A549 treated with dexamethasone at 1 μM for 4 hours (cell line): ENCODE measurements at places on chromosomes 1 and 21. TPM values are rescaled to one million over a fixed set of nuclear protein-coding genes. Genes with fewer than 3 reads are reported as not detected.

The MFAP2 gene
- 0.57 to 2.0 TPM (median 1.3 TPM) in 5 replicates for total RNA-seq

The TSTD1 gene
- total RNA-seq, result 0.17 to 0.32 TPM (median 0.24 TPM) in 3 of 5 replicates, not detected in the others

The TRIM17 gene
- total RNA-seq, result not detected in 5 replicates

The MIXL1 gene
- total RNA-seq, result 0.08 to 0.14 TPM (median 0.09 TPM) in 3 of 5 replicates, not detected in the others

The CYP2J2 gene
- 0.07 to 0.15 TPM (median 0.10 TPM) in 4 of 5 replicates, not detected in the other for total RNA-seq

The MATN1 gene
- total RNA-seq, result 0.06 to 0.18 TPM (median 0.08 TPM) in 4 of 5 replicates, not detected in the other

The PCAT6 gene
- total RNA-seq, result 2.3 to 4.8 TPM (median 4.2 TPM) in 5 replicates

The KRTAP27-1 gene
- total RNA-seq, result not detected in 5 replicates

The FCN3 gene
- not detected in 5 replicates for total RNA-seq

The CACHD1 gene
- 1.3 to 1.6 TPM (median 1.5 TPM) in 5 replicates for total RNA-seq

The RGS5 gene
- total RNA-seq, result 0.93 to 2.0 TPM (median 1.5 TPM) in 5 replicates

The EVI5 gene
- 5.9 to 8.8 TPM (median 8.5 TPM) in 5 replicates for total RNA-seq

The SAMD11 gene
- 14.2 to 22.6 TPM (median 19.7 TPM) in 5 replicates for total RNA-seq

The PPT1 gene
- total RNA-seq, result 64.6 to 70.6 TPM (median 66.3 TPM) in 5 replicates

The LRRC39 gene
- 0.08 to 0.16 TPM (median 0.11 TPM) in 5 replicates for total RNA-seq

The HHAT gene
- total RNA-seq, result 1.5 to 2.2 TPM (median 1.8 TPM) in 5 replicates

The TTC39A gene
- 1.6 to 1.9 TPM (median 1.8 TPM) in 5 replicates for total RNA-seq

The SGIP1 gene
- not detected in 5 replicates for total RNA-seq

The CR1L gene
- total RNA-seq, result 0.18 TPM in 1 of 5 replicates, not detected in the others

The SPRR2A gene
- total RNA-seq, result 0.12 TPM in 1 of 5 replicates, not detected in the others

The AMIGO1 gene
- total RNA-seq, result 0.99 to 1.7 TPM (median 1.4 TPM) in 5 replicates

The BARHL2 gene
- total RNA-seq, result not detected in 5 replicates

The TSACC gene
- 2.2 to 3.0 TPM (median 2.5 TPM) in 5 replicates for total RNA-seq

The ANGPTL7 gene
- total RNA-seq, result not detected in 5 replicates

The CCDC185 gene
- 0.05 to 0.09 TPM (median 0.06 TPM) in 3 of 5 replicates, not detected in the others for total RNA-seq

The KIRREL1 gene
- total RNA-seq, result 17.4 to 26.2 TPM (median 25.0 TPM) in 5 replicates

The PAQR6 gene
- total RNA-seq, result 2.4 to 4.7 TPM (median 2.8 TPM) in 5 replicates

The SERPINC1 gene
- total RNA-seq, result 0.06 to 0.16 TPM (median 0.13 TPM) in 4 of 5 replicates, not detected in the other

The KISS1 gene
- 0.24 to 0.95 TPM (median 0.42 TPM) in 5 replicates for total RNA-seq

The SLC22A15 gene
- 0.64 to 0.92 TPM (median 0.82 TPM) in 5 replicates for total RNA-seq

The AMY1A gene
- total RNA-seq, result not detected in 5 replicates

The E2F2 gene
- 2.2 to 3.3 TPM (median 2.9 TPM) in 5 replicates for total RNA-seq

The OR2T29 gene
- not detected in 5 replicates for total RNA-seq

The CLCNKB gene
- 0.06 to 0.14 TPM (median 0.11 TPM) in 5 replicates for total RNA-seq

The OR2T33 gene
- not detected in 5 replicates for total RNA-seq
